GM12864 (cell line): ENCODE measurements at places on chromosomes 2 and 18.

GRCh38 chr2:151395509-151396374, 14.0 kb upstream of the RIF1 start:
- DNase-seq = no peak

GRCh38 chr2:88545118-88545517, 82.1 kb downstream of the EIF2AK3 start:
- DNase-seq = peak; percentile 26

GRCh38 chr2:70978341-70979179, at the start of gene ANKRD53:
ANKRD53 (plus strand) TSS chr2:70978630; CDS start chr2:70978646, 16 bp downstream.
- no peak for DNase-seq

- no peak for DNase-seq
These were observed 3.0 kb upstream of the IRS1 start for GRCh38 chr2:226802573-226802972.

GRCh38 chr2:101273056-101273455, 20.4 kb downstream of the CNOT11 start:
- no peak for DNase-seq

GRCh38 chr2:223585666-223586065, 16.5 kb downstream of the SCG2 start:
- DNase-seq = no peak

GRCh38 chr2:16103614-16104314, 163.4 kb downstream of the MYCN start:
- no peak for DNase-seq

DNA sequence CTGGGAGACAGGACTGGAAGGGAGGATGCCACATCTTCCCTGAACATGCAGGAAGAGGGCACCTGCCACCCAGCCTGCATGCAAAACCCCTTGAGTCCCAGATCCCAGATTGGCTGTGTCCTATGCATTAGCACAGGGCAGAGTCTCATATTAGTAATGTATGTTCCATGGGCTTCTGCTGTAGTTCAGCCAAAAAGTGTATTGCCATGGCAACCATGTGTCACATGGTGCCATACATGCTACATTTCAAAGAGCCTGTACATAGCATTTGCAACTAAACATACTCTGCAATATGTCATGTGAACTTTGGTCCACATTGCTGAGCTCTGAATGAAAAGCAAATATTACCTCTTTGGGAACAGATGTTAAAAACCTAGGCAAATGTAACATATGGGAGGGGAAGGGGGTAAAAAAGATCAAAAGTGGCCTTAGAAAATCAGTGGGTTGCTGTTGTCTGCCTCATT, 78.4 kb downstream of the DPP4 start:
- no peak for DNase-seq

- no peak for DNase-seq
These were observed 231.1 kb downstream of the GBX2 start for GRCh38 chr2:235937087-235937486.

GRCh38 chr2:213216461-213216860, 65.0 kb upstream of the IKZF2 start:
- DNase-seq = no peak

DNA sequence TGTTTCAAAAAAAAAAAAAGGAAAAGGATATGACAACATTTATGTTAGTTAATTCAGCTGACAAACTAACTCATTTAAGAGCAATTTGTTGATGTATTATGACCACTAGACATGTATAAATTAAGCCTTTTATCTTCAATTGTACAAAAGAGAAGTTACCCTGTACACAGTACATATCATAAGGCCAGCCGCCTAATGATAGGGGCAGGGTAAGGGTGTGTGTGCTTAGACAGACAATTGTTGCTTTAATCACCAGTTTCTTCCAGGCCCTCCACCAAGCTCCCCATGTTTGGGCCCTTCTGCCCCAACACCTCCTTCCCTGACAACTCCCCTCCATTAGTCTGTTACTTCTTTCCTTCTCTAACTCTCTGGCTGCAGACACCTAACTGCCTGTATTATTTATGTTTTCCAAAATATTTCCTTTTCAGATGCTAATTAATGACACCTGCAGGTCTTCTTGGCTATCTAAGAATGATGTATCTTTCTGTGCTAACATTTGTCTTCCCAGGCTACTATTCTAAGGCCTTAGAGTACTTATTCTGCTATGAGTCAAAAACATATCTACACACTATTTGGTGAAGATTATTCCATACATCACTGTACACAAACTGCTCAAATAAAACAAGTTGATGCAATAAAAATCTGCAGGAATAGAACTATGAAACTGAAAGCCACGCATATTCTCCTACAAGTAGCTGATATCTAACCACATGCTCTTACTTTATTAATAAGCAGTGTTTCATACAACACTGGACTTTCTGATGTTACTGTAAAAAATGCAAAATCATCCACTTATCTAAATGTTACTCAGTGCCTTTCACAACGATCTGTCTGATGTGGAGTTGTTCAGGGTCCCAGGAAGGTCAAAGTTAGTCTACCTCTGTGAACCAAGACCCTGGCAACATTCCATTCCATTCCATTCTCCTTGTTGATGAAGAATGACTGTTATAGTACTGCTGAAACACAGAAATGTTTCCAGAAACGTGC, 26.4 kb downstream of the TMEM131 start:
- no peak for DNase-seq

GRCh38 chr2:16069663-16069932, 129.2 kb downstream of the MYCN start:
- DNase-seq = no peak

- no peak for DNase-seq
These were observed 575.4 kb downstream of the ARHGAP15 start for GRCh38 chr2:143704451-143705106.

DNA sequence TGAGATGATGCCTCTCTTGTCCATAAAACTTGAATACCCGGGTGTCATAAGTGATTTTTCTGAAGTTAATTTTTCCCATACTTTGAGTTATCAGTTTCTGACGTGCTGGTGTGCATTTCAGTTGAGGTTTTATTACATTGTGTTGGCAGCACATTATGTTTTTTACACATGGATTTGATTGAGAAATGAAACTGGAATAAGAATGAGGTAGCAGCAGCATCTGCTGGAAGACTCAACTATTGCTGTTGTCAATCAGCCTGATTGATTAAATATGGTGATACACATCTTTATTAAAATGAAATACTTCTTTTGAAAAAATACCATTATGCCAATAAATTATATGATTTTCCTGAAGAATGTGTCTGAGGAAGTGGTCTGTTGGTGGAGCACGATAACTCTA, 60.5 kb downstream of the INSIG2 start:
- no peak for DNase-seq

DNA sequence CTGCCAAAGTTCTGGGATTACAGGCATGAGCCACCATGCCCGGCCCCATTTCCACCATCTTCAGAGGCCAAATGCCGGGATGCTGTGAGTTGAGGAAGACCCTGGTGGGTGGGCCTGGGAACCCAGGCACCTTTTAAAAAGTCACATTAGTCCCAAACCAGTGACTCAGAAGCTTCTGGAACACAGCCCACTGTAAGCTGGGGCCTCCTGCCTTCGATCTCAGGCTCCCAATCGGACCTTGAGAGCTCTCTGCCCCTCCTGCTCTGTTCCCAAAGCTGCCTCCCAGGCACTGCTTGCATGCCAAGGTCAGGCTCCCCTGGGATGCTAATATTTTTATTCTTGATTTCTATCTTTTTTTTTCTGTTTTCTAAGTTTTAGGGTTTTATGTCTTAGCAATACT, 4.2 kb downstream of the ADCY3 start:
- DNase-seq = no peak

DNA sequence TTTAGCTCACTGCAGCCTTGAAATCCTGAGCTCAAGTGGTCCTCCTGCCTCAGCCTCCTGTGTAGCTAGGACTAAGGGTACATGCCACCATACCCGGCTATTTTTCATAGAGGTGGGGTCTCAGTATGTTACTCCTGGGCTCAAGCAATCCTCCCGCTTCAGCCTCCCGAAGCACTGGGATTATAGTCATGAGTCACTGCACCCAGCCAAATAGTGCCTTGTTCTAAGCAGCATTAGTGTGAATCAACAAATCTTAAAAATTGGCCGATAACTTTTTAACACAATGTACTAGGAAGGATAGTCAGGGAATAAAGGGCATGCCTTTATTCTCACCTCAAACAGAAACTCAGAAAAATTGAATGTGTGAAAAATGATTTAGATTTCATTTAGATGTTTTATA, 51.6 kb downstream of the XRCC5 start:
- no peak for DNase-seq

DNA sequence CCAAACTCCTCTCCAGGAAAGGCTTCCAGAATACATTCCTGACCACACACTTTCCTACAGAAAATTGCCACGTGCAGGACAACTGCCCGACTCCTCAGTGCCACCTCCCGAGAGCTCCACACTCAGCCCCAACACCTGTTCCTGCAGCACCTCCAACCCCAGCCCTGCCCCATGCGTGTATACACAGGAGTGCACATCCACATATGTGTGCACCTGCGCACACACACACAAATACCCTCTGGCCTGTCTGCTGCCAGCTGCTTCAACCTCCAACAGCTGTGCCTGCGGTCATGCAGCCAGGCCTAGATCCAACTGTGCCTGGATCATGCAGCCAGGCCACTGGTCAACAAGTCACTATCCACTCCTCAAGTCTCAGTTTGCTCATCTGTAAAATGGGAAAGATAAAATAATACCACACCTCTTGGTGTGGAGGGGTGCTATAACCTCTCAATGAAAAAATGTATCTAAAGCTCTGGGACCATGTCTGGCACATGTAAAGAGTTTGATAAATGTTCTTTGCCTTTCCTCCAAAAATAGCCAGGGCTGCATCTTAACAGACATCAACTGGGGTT, 152.1 kb upstream of the ID2 start:
- no peak for DNase-seq

DNA sequence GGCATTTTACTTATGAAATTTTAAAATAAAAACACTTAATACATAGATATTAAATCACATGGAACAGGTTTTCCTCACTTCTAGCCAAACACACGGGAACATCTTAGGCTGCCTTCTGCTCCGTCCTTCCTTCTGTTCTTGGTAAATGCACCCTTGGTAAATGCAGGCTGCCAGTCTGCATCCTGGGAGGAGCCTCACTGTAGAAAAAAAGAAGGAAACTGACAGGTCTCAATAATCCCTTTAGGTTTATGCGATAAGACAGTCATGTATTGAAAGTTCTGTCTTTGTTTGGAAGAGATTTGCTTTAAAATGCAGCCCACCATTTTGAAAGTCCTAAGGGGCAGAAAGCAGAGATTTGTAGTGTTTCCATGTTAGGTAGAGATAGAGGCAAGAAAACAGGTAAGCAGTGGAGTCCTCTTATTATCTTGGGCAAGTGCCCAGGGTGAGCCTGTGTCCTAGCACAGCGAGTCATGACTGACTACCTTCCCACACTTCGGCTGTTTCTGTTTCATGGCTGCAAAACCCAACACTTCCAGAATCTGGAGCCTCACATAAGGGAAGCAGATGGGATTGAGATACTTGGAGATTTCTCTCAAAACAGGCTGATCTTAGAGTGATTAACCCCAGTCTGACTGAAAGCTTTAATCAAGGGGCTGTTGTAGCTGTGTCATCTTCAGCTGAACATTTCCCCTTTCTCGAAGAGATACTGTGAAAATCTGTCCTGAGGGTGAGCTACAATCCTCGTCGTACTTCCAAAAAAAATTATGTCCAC, 131.4 kb upstream of the MAP3K20 start:
- DNase-seq = no peak

DNA sequence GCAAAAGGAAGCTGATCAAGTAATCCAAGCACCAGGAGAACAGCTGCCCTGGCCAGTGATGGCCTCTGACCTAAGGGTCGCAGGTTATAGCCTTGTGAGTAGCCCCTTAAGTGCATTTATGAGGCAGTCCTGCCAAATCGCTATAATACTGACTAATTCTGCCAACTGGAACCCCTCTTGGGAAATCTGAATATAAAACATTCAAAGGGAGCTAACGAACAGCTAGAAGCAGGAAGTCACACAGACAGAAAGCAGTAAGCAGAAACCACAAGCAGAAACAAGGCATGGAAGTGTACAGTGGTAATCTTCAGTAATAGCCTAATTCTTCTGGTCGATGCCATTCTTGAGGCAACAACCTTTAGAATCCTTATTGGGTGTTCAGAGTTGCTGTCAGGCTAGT, 521.3 kb downstream of the METTL4 start:
- DNase-seq = no peak

DNA sequence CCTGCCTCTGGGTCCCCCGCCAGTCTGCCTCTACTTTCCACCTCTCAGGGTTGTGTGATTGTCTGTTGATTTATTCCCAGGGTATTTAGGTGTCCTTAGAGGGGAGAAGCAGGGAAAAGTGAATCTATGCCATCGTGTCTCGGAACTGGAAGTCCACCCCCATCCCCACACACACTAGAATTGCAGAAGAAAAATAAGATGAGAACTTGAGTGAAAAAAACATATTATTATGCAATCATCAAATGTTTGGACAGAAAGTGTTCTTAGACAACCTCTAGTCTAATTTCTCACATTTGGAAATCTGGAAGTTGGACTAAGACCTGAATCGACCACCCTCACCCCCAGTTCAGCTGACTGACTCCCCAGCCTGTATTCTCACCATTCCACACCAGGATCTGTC, 14.1 kb upstream of the CASP8 start:
- no peak for DNase-seq

GRCh38 chr2:180664507-180664906, 315.9 kb upstream of the UBE2E3 start:
- no peak for DNase-seq

DNA sequence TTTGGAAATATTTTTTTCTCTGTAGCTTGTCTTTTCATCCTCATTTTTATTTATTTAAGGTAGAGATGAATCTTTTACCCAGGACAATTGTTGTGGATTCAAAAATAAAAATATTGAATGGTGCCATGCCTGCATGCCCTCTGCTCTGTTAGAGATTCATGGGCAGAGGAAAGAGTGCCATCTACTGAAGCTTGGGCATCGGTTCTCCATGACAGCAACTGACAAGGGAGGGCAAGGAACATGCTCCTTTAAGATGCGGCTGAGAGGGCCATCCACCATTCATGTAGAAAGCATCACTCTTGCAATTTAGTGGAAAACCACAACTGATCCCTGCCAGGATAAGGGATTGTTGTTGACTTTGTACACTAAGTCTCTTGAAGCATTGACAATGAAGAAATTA, 79.9 kb downstream of the PARD3B start:
- DNase-seq = no peak

DNA sequence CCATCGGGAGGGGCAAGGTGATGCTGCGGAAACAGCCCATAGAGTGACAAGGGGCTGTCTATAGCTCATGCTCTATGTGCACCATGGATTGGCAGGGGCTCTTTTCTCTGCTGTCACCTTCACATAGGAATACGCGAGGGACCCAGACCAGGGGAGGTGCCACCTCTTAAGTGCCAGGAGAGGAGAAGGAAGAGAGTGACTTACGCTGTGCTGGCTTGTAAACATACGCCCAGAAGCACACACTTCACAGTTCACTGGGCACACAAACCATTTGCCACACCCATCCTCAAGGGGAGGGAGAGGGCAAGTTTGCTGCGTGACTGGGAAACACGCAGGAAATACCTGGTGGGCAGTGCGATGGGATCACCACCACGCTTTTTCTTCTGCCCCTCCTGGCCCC, 65.1 kb upstream of the GPR45 start:
- no peak for DNase-seq

- no peak for DNase-seq
These were observed 17.8 kb downstream of the EML6 start for GRCh38 chr2:54741250-54741649.

GRCh38 chr2:45177870-45178269, 168.6 kb upstream of the SIX2 start:
- DNase-seq = no peak

- DNase-seq = no peak
These were observed 174.6 kb downstream of the TGIF1 start for GRCh38 chr18:3624546-3624934.

- no peak for DNase-seq
These were observed 40.3 kb upstream of the SIGLEC15 start for GRCh38 chr18:45785134-45785533.
